ENCODE measurements at places on chromosomes 4 and X.

DNA sequence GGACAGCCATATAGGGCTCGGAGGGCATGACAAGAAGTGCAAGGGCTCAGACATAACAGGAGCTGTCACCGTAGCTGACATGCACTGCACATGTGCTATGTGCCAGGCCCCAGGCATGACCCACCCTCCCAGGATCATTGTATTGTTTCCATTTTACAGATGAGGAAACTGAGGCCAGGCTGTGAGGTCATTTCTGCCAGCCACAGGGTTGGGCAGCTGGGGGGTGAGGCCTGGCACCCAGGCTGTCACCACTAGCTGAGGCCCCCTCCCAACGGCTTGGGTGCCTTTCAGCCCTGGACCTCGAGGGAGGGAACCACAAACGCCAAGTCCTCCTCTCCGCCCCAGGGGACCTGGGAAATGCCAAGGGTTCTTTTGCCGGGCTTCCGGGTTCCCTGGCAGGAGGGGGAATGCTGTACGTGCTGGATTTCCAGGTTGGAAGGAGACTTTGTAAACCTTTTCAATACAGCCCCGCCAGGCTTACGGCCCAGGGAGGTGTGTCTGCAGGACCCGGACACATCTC, 12.6 kb downstream of the TREX2 start:
- DNase-seq = no peak

GRCh38 chr4:140862177-140862442, 105.9 kb upstream of the TBC1D9 start:
- no peak for DNase-seq

GRCh38 chr4:185437809-185438208, 12.0 kb upstream of the UFSP2 start:
- no peak for DNase-seq

GRCh38 chr4:118018381-118019145, 15.7 kb upstream of the NDST3 start:
- no peak for DNase-seq

DNA sequence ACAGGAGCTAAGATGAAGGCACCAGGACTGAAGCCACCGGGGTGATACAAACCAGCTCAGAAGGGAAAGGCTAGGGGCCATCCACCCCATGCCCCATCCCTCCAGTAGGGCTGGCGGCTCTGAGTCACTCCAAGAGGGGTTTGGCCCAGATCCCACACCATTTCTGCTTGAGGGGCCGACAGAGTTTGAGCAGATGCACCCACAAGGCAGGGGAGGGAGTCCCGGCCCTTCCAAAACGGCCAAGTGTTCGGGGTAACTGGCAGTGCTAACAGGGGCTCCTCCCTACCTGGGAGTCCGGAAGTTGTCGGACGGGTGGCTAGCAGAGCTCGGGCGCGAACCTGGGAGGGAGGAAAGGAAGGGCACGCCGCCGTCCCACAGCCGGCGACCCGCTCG, 412 bp downstream of the SLC10A3 start:
- DNase-seq = peak; percentile 50

- DNase-seq = no peak
Observed at GRCh38 chrX:21973321-21974010, 33.0 kb downstream of the SMS start.

DNA sequence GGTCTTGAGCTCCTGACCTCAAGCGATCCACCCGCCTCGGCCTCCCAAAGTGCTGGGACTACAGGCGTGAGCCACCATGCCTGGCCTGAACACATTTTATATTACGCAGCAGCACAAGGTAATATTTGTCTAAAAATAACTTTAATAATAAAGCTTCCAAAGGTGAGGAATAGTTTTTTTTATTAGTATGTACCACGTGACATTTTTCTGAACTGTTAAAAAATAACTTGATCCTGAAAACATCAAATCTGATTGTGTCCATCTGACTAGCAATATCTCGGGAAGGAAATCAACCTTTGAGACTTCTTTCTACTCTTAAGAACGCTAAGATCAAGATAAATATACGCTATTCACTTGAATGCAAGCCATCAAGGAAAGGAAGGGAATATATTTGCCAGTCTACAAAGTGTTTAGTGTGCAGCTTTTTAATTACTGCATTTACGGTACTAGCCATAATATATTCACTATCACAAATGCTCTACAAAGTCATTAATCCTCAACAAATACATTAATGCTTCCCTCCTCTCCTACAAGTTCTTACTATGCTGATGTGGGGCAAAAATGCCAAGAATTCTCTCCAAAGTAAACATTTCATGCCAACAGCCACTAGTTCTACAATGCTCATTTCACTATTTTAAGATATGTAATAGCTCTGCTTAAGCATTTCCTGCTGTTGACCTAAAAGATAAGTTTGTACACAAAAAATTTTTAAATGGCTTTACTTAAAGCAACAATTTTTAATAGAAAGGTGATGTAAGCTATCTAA, 143.6 kb downstream of the APBB2 start:
- no peak for DNase-seq

GRCh38 chr4:155956461-155956860, 2.8 kb upstream of the CTSO start:
- DNase-seq = no peak

DNA sequence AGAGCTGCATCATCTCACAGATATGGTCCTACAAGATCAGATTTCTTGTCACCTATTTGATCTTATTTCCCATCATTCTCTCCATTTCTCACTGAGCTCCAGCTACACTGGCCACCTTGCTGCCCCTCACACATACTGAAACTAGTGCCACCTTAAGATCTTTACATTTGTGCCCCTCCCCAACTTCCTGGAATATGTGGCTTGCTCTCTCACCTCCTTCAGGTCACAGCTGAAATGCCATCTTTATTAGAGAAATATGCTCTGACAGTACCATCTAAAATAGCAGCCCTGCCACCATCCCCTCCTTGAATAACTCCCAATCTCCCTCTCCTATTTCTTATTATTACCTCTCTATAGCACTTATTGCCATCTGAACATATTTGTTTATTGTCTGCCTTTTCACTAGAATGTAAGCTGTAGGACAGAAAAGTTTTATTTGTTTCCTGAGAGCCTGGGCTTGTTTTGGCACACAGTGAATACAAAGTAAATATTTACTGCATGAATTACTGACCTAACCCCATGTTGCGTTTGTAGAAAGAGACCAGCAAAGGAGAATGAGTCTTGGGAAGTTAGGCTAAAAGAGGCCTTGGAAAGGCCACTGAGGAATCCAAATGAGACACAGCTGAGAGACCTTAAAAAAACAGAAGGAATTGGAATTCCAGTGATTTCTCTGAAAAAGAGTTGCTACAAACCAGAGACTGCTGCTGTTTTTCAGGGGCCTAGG, 22.7 kb downstream of the DYNLT3 start:
- DNase-seq = no peak

DNA sequence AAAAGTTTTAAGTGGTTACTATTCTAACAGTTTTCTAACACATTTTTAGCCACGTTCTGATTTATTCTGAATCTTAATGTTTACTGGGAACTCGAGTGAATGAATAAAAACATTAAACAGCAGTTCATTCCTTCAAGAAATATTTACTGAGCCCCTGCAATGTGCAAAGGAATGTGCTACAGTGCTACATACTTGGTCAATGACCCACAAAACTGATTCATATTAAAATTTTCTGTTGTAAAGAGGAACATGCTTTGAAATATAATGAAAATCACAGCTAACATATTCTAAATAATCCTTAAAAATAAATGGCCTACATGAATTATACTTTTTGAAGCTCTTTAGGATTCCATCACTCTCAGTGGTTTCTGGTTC, 78.7 kb downstream of the ARAP2 start:
- no peak for DNase-seq

GRCh38 chrX:83508526-83509253, 600 bp downstream of the POU3F4 start:
- no peak for DNase-seq

DNA sequence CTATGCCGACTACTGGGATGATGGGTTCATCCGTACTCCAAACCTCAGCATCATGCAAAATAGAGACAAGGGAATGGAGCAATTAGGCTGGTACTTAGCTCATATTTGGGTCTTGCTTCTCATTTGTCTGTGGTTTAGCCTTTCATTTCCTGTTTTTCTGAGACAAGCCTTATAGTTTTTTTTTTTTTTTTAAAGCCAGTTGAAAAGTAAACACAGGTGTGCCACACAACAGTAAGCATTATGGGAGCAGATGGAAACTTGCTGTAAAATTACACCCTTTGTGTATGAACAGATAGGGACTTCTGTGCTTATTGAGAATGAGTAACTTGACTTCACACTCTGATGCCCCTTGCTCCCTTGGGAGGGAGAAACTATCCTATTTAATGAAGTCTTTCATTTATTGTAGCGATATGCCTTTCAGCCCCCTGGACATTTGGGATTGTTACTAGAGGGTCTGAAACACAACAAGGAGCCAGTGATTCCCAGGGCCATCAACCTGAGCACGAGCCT, 13.7 kb downstream of the RASSF6 start:
- no peak for DNase-seq

DNA sequence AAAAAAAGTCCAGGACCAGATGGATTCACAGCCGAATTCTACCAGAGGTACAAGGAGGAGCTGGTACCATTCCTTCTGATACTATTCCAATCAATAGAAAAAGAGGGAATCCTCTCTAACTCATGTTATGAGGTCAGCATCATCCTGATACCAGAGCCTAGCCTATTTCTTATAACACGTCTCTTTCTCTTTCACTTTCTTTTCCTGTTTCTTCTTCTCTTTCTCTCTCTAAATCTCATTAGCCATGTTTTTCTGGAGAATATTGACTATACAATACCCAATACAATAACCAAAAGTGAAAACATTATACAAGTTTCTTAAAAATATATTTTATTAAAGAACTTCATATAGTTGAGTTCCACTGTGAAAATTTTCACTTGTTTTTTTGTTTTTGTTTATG, 1154.9 kb upstream of the PCDH7 start:
- no peak for DNase-seq

- no peak for DNase-seq
Observed at GRCh38 chr4:7160951-7161440, 31.3 kb upstream of the SORCS2 start.

GRCh38 chr4:15781427-15782095, 3.4 kb downstream of the CD38 start:
- DNase-seq = no peak

DNA sequence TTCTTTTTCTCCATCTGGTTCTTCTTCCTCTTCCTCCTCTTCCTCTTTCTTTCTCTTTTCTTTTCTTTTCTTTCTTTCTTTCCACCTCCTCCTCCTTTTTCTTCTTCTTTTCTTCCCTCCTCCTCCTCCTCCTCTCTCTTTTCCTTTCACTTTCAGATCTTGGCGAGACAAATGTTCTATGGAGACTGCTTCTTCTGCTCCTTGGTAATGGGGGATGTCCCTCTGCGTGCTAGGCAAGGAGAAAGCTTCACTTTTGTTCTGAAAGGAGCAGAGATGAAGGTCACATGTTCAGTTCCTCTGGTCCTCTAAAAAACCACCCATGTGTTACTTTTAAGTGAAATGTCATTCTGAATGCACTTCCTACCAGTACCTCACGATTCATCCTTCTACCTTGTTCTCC, 33.2 kb downstream of the NBDY start:
- DNase-seq = no peak

- no peak for DNase-seq
Observed at GRCh38 chr4:122195718-122196117, 43.6 kb downstream of the BLTP1 start.

DNA sequence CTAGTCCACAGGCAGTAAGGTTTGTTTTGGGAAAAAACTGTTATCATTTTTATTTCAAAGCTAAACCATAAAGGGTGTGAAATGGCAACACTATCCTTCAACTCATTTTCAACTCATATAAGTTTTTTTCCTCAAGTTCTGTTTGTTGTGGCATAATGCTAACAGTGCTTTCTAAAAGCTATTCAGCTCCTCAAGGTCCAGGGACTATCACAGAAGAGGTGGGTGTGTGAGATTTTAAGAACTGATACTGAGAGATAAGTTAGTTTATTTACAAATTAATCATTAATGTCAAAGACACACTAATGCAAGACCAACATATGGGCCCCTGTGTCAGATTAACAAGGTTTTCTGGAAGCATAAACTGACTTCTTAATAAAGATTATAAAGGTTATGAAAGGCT, 11.8 kb downstream of the UGT2B15 start:
- no peak for DNase-seq

DNA sequence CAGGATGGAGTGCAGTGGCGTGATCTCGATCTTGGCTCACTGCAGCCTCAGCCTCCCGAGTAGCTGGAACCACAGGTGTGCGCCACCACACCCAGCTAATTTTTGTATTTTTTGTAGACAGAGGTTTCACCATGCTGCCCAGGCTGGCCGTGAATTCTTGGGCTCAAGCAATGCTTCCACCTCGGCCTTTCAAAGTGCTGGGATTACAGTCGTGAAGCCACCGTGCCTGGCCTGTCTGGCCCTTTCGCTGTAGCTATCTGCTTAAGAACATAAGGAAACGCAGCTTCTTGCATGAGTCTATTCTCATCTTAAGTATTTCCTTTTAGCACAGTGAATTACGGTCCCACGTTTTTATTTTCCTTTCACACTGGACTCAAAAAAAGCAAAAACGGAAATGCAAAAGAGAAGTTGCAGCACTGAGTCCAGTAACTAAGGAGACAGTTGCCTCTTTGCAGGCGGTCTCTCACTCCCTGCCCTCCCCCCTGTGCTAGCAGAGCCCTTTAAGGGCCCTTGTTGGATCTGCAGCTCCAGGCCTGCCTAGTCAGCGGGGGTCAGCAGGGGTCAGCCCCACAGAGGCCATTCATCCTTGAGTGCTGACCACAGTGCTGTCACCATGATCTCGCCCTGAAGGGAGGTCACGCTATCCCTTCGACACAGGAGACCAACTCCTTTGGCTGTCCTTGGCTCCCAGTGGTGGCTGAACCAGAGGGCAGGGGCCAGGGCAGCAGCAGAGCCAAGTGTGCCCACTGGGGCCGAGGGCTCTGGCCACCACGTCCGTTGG, 21.8 kb upstream of the TBC1D14 start:
- no peak for DNase-seq

DNA sequence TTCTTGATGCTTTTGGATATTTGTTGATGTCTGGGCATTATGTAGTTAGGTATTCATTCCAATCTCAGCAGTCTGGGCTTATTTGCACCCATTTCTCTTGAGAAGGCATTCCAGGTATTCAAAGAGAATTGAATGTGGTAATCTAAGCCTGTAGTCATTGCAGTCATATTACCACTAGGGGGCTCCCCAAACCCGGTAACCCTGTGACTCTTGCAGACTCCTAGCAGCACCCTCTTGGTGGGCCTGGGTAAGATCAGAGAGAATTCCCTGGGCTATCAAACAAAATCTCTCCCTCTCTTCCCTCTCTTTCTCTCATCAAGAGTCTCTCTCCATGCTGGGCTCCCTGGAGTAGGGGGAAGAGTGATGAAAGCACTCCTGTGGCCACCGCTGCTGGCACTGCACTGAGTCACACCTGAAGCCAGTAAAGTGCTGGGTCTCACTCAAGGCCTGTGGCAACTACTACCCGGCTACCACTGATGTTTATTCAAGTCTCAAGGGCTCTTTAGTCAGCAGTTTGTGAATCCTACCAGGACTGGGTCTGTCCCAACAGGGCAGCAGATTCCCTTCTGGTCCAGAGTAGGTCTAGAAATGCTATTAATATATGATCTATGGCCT, 187.7 kb upstream of the NUDT10 start:
- DNase-seq = peak; percentile 17

- peak; percentile 25 for DNase-seq
Observed at GRCh38 chr4:107719207-107719921, 670 bp downstream of the PAPSS1 start.

GRCh38 chr4:20847124-20847747, 147.0 kb downstream of the PACRGL start:
- no peak for DNase-seq
